ENCODE measurements at places on chromosomes 4 and X. TPM values are rescaled to one million over a fixed set of nuclear protein-coding genes. Genes with fewer than 3 reads are reported as not detected.

NAP1L2 gene
- total RNA-seq: 8.6 TPM

USP38 gene
- total RNA-seq: 21.5 TPM

NOX1 gene
- total RNA-seq: not detected

SLC34A2 gene
- total RNA-seq: not detected

EXOC1L gene
- total RNA-seq: not detected

CT45A3 gene
- total RNA-seq: not detected

PPP2R2C gene
- 7.0 TPM for total RNA-seq

SNCA gene
- total RNA-seq: 1.2 TPM

LONRF3 gene
- 15.6 TPM for total RNA-seq

ARSJ gene
- total RNA-seq: 16.4 TPM

UGT2A1 gene
- not detected for total RNA-seq

PDZD4 gene
- total RNA-seq: 0.63 TPM

ESX1 gene
- not detected for total RNA-seq

ZCCHC12 gene
- total RNA-seq: not detected

DNA sequence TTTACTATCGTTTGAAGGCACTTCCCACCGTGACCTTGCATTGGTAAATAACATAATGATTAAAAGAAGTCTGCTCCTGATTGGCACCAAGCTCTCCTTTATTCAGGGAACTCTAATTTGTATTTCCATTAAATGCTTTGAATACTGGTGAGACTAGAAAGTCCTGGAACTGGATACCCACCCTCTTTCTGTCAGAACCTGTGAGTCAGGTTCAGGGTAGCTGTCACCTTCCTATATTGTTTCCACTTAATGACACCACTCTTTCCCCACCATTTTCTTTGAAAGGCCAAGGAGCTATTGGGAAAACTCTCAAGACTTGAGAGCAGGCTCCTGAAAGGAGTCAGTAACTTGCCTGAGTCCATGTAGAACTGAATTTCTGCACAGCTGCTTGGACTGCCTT is 55.9 kb upstream of the RASSF6 start:
- peak; percentile 61 for DNase-seq

GRCh38 chr4:16859031-16859430 is 39.4 kb downstream of the LDB2 start:
- DNase-seq: no peak

GRCh38 chrX:13093529-13094140 is 49.2 kb upstream of the FAM9C start:
- no peak for DNase-seq

DNA sequence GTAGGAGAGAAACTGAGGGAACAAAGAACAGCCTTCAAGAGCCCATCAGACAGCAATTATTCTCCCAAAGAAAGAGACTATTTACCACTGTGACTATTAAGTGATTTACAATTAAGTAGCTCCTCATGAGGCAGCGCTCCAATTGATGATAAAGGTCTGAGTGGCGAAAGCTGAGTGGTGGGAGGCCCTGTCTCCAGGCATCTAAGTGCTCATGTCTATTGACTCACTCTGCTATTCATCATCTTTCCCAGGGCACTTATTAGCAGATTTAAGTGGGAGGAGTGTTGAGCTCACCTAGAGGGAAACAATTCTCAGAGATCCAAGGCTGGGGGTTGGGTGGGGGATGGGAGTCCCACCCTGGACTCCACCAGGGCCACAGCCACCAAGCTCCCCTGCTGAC is 23.3 kb downstream of the AMER1 start:
- DNase-seq: no peak

GRCh38 chr4:26242451-26242850 is 78.4 kb upstream of the RBPJ start:
- peak; percentile 22 for DNase-seq

- DNase-seq: no peak
Observed at GRCh38 chr4:169090484-169091215, 80.6 kb upstream of the CBR4 start.

DNA sequence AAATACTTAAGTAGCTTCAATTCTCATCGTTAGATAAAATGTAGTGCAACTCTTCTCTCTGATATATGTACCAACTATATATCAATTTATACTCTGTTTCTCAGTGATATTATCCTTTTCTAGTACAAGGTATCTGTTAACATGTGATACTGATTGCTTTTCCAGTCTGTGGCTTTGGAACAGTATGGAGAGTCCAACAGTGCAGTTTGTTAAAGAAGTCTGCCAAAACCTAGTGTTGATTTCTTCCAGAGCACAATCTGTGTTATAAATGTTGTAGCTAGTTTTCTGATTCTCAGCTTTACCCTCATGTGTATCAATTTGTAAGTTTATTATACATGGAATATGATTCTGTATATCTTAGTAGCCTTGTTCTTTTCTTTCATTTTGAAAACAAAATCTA is 465.0 kb downstream of the IL15 start:
- no peak for DNase-seq

DNA sequence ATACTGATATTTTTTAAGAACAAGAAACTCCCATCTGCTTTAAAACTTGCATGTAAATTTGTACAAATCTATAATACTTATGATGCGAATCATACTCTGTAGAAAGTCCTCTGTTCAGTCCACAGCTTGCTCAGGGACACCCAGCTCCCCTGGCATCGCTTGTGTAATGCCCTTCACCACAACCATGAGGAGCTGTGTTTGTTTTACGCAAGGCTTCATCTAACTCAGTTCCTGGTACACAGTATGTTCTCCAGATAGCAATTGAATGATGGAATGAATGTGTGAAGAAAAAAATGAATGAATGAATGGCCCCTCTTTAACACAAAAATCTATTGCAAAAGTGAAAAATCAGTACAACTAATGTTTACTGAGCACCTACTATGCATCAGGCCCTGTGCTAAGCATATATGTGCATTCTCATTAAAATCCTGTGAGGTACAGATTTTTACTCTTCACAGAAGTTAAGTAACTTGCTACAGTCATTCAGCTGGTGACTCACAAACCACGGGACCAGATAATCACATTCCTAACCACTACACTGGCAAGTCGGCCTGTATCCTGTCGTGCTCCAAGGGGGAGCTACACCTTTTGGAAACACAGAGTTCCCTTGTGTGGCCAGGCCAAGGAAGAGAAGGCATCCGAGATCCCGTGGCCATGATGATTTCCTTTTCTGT is 58.7 kb upstream of the KDR start:
- peak; percentile 97 for DNase-seq

DNA sequence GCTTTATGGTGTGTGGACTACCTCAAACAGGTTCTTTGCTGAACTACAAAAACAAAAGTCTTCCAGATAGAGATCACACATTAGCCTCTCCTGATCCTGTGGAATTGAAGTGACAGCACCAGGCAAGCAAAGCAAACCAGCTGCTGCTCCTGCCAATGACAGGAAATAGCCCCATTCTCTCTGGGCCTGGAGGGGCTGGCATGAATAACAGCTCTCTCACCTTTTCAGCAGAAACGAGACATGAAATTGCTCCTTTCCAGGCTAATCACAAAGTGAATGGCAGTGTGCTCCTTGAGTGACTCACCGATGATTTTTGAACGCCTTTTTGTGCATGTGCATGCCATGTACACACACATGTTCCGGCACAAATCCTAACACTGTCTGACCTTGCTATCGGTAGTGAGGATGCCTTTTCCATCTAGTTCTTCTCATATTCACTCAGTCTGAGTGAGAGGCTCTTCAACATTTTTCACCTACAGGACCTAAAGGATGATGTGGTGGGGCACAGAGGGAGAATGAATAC is 24.4 kb downstream of the MFAP3L start:
- no peak for DNase-seq

DNA sequence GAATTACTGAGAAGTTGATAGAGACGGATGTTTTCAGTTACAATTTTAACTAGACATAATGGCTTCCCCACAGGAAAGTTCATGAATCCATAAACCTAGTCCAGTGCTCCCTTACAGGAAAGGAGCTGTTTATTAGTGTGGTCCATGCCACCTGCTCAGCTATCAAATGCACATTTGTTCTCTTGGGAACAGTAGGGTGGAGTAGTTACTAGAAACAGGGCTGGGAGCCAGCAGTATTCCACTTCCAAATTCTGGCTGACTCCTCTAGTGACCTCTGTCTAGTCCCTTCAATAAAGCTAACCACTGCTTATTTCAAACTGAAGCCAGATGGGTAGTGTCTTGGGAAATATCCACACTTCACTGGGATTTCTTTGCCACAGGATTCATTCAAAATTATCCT is 88.4 kb upstream of the TLL1 start:
- peak; percentile 6 for DNase-seq

GRCh38 chr4:90951037-90951436 is 823.8 kb downstream of the CCSER1 start:
- peak; percentile 92 for DNase-seq

DNA sequence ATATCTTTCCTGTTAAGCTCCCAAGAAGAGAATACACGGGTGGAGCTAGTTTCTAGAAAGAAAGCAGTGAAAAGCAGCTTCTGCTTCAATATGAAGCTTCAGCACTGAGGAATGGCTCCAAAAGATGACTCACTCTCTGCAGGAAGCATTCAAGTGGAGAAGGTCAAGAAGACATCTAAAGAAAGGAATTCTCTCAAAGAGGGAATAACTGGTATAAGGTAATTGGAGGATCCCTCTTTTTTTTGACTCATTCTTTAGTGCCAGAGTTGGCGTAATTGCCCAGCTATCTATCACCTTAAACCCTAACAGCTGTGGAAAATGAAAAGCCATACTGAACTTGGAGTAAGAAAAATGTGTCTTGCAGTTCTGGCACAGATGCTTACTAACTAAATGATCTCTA is 3.5 kb downstream of the EDA2R start:
- DNase-seq: no peak

DNA sequence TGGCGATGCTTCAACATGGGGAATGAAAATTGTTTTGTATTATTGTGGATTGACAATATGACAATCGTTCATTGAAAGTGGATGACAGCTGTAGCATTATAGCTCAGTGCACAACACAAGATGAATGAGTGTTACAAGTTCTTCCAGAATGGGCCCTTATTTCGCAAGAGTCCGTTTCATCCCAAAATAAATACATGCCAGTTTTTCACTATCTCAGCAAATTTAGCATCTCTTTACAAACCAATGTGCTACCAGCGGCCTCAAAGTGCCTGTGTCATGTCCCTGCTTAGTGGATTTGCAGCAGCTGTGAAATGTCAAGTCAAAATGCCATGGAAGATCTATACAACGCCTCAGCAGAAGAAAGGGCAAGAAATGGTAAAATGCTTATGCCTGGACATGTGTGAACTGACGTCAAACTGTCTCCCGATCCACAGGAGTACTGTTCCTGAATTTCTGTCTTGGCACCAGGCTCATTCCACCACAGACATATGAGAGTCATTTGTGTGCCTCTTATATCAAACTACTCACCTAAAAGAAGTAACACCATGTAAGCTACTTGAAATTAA is 109.6 kb downstream of the MAML3 start:
- DNase-seq: no peak

GRCh38 chrX:121161501-121161933 is 114.1 kb downstream of the GLUD2 start:
- DNase-seq: no peak

DNA sequence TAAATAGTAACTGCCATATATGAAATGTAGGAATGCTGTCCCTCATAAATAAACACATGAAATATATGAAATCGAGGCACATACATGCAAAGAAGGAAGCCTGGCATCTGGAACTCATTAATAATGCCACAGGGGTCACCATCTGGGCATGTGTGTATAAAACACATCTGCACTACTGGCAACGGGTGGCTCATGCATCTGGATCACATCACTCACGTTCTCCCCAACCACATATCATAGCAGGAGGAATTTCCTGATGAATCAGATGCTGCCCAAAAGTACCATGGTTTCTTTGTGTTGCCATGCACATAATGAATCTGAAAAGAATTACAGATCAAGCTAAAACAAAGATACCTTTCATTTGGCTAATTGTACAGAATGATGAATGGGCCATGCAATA is 28.6 kb downstream of the RNF175 start:
- no peak for DNase-seq

GRCh38 chrX:36583674-36584073 is 424.5 kb upstream of the FAM47C start:
- DNase-seq: peak; percentile 4

GRCh38 chr4:161900110-161900509 is 263.7 kb downstream of the FSTL5 start:
- DNase-seq: no peak

DNA sequence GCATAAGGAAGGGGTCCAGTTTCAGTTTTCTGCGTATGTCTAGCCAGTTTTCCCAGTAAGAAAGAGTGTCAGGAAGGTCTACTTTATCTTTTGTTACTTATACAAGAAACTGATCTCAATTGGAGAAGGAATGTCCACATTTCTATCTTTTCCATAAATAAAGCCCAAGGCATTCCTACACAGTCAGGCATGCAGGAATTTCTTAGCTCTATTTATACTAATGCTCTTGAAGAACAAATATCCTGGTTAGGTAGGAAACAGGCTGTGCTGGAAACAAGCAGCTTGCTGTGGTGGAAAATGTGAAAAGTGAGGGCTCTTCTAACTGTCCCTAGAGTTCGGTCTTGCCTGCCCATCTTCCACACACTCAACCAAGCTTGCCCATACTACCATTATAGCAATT is 37.9 kb upstream of the PITX2 start:
- DNase-seq: no peak

- peak; percentile 69 for DNase-seq
Observed at GRCh38 chr4:48331577-48332330, 9.6 kb upstream of the SLAIN2 start.

DNA sequence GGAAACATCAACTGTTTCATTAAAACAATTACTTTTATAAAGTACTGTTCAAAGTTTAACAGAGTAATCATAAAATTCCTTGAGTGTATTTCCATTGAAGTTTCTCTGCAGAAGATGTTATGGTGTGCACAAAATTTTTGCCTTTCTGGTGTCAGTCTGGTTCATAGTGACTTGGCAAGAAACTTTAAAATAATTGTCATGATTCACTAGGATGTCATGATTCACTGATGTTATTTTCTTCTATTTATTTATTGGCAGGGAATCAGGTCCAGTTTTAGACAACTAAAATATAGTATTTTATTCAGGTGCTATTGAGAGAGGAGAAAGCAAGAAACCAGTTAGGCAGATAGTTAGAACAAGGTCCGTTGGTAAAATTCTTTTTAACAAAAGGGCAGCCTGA is 3.8 kb downstream of the UGT2A1 start:
- DNase-seq: peak; percentile 55

- DNase-seq: peak; percentile 73
Observed at GRCh38 chr4:85498068-85498733, 23.3 kb downstream of the ARHGAP24 start.

DNA sequence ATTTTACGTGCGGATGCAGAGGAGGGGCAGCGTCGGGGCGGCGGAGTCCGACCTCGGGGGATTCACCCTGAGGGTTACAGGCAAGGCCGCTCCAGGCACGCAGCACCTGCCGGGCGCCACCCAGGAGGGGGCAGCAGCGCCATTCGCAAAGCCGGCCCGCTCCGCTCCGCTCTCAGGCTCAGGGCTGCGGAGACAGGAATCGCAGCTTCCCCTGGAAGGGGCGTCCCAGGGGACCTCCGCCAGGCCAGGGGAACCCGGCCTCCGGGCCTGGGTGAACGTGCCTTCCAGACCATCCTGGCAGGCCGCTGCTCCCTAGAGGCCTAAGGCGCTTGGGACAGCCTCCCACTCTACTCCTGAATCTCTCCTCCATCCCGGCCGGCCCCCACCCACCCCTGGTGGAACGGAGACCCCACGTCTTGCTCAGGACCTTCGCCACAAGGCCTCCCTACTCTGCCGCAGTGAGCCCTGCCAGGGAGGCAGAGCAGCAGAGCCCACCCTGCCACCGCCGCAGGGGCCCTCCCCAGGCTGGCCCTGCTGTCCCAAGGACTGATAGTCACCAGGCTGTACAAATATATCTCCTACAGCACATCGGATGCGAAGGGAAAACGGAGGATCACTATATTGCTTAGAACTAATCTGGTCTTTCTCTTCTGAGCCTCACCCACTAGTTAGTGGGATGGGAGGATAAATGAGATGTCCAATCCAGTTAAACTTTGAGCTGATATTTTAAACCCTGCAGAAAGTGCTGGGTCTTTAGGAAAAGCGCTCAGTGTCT is 115.0 kb downstream of the SMIM20 start:
- DNase-seq: no peak

Measured in PC-3 (cell line).